ENCODE measurements at places on chromosomes 6 and 20.
A peak's percentile ranks its signal among the peaks of the same experiment; 100 is the strongest.

DNA sequence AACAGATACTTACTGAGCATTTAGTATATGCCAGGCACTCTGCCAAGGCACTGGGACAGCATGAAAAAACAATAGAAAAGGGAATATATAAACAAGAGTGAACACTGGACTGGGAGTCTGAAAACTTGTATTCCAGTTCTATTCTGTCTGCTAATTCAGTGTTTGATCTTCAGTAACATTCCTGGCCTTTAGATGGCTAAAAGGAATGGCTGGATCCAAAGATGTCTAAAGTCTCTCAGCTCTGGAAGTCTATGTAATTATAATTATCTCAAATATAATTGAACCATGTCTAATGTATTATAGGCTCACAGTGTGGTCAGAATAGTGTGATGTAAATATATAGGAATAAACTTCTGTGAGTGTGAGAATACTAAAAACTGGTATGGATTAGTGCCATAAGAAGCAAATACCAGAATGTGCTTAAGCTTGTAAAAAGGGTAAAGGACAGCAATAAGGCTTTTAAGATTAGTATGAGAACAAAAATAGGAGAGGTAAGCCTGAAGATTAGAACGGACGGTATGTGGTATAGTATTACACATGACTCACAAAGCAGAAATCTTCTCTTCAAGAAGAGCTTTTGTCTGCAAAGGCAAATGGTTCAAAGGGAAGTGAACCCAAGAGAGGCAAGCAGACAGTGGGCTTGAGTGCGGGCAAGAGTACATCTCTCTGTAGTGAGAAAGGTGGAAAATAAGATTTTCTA lies 68.5 kb downstream of the TMEM200A start:
- DNase-seq: peak; percentile 6

DNA sequence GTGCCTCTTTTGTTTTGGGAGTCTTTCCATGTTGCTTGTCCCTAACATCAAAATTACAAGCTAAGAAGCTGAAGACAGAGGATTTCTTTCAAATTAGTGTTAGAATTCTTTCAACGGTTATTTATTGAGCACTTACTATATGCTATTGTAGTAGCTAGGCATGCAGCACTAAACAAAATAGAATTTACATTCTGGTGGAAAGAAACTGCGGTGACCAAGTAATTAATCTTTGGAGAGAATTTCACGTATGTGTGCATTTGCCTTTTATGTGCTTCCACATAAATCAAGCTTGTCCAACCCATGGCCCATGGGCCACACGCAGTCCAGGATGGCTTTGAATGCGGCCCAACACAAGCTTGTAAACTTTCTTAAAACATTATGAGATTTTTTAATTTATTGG lies 33.0 kb upstream of the DUSP22 start:
- DNase-seq: no peak

GRCh38 chr6:119052292-119052889 lies 26.1 kb downstream of the FAM184A start:
- no peak for DNase-seq

- no peak for DNase-seq
These were observed 27.2 kb upstream of the EFHC1 start for GRCh38 chr6:52392944-52393343.

- DNase-seq: peak; percentile 45
These were observed 1.4 kb downstream of the GFOD1 start for GRCh38 chr6:13485923-13486562.

GRCh38 chr6:140494321-140495108 lies 1120.1 kb upstream of the CITED2 start:
- DNase-seq: peak; percentile 17

GRCh38 chr20:51426718-51427650 lies 115.5 kb downstream of the NFATC2 start:
- no peak for DNase-seq

GRCh38 chr20:33443006-33443511 lies 504 bp downstream of the SNTA1 start:
- DNase-seq: no peak

DNA sequence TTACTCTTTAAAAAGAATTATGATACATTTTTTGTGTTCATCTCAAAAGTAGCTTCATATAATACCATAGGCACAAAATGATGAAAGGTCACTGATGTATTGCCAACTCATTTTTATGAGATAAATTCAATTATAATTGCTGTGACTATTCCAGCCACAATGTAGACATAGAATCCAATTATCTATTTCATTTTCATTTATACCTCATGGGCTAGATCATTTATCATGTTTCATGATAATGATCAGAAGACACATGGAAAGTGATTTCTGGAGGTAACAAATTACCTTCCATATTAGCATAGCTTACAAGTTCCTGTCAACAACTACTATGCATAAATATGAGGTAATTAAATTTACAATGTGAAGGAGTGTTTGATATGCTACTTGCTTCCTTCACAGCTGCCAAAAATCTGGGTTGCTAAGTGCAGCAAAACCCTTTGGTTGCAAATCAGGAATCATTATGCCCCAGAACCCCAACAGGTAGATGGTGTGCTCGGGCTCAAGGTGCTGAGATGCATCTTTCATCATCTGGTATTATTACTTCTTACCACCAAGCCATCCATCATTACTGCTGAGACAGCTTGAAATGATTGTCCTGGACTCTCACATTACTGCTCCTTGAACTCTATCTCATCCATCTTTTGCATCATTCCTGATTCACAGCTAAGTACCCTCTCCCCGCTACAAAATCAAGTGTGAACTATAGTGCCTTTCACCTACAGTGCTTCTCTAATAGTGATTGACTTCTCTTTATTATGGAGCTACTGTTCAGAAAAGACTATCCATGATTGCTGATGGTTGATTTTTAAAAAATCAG lies 306.0 kb upstream of the THEMIS start:
- DNase-seq: no peak

DNA sequence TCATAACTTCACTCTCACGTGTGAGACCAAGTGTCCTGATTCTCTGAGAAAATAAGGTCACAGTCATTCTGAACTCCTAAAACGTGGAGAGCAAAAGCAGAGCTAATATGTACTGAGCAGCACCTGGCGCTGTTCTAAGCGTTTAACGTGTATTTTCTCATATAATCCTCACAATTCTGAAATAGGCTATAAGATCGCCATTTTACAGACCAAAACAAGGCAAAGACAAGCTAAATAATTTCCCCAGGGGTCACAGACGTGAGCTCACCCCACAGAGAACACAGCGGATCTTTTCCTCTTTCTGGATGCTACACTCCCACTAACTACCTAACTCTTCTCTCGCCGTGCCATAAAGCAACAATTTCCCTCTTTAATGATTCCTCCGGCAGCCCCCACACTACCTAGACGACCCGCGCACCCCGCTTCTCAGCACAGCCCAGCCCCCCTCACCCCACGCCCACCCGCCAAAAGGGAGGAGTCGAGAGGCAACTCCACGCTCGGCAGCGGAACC lies 636 bp downstream of the SUPT3H start:
- DNase-seq: no peak

DNA sequence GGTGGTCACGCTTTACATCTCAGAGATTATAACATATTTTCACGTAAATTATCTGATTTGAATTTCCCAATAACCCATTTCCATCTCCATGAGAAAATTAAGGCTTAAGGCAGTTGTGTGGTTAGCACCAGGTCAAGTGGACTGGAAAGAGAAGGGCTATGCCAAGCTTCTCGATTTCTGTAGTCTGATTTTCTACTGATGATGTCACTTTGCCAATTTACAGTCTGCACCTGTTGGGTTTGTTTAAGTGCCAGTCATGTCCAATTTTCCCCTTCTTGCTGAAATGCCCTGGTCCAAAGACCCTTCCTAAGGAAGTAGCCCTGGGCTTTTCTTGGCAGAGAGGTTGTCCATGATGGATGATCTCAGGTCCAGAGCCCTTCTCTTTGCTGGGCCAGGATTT lies 562.3 kb upstream of the BTBD3 start:
- DNase-seq: no peak

GRCh38 chr6:125375821-125376220 lies 74.1 kb upstream of the HDDC2 start:
- DNase-seq: no peak

GRCh38 chr6:49733680-49734079 lies 10.5 kb downstream of the CRISP3 start:
- no peak for DNase-seq

DNA sequence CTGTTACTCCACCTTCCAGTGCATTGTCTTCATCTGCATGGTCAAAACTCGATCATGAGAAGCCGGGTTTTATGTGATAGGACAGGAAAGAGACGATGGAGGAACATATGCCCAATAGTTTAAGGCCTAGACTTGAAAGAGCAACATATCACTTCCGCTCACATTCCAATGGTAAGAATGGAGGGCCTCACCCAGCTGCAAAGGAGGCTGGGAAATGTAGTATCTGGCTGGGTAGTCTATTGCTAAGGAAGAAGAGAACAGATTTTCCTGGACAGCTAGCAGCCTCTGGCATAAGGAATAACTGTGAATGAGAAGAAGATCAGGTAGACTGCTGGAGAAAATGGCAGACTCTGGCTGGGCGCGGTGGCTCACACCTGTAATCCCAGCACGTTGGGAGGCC lies 19.2 kb downstream of the FITM2 start:
- no peak for DNase-seq

DNA sequence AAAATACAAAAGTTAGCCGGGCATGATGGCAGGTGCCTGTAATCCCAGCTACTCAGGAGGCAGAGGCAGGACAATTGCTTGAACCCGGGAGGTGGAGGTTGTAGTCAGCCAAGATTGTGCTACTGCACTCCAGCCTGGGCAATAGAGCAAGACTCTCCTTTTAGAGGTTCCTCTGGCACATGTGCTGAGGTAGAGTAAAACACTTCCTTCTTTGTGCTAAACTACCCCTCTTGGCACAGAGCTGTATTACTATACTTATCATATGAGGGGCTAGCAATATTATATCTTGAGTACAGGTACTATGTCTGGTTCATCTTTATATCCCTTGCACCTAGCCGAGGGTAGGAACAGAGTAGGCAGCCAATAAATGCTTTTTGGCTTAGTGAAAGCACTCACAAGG lies 40.2 kb upstream of the SAMHD1 start:
- DNase-seq: no peak

DNA sequence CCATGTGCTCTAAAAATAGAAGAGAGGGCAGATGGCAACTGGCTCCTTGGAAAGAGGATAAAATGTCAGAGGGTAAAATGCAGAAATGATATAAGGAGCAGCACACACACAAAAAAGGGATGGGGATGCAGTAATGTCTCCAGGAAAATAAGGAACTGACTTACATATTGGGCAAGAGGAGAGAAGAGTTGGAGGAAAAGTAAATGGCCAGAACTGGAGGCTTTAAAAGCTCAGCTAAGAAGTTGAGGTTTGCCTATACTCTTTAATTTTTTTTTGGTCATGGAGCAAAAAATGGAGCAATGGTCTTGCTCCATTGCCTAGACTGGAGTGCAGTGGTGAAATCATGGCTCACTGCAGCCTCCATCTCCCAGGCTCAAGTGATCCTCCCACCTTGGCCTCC lies 93.7 kb downstream of the SULF2 start:
- no peak for DNase-seq

GRCh38 chr6:153086225-153086990 lies 44.7 kb downstream of the RGS17 start:
- DNase-seq: no peak

- peak; percentile 41 for DNase-seq
These were observed 1.9 kb downstream of the JARID2 start for GRCh38 chr6:15247500-15248450.
